SHP77 treated with DMSO at 0.1 percent for 48 hours (cell line): ENCODE measurements at places on chromosomes 2 and 18.

- DNase-seq = no peak
These were observed 27.3 kb upstream of the METAP1D start for GRCh38 chr2:171972329-171972982.

DNA sequence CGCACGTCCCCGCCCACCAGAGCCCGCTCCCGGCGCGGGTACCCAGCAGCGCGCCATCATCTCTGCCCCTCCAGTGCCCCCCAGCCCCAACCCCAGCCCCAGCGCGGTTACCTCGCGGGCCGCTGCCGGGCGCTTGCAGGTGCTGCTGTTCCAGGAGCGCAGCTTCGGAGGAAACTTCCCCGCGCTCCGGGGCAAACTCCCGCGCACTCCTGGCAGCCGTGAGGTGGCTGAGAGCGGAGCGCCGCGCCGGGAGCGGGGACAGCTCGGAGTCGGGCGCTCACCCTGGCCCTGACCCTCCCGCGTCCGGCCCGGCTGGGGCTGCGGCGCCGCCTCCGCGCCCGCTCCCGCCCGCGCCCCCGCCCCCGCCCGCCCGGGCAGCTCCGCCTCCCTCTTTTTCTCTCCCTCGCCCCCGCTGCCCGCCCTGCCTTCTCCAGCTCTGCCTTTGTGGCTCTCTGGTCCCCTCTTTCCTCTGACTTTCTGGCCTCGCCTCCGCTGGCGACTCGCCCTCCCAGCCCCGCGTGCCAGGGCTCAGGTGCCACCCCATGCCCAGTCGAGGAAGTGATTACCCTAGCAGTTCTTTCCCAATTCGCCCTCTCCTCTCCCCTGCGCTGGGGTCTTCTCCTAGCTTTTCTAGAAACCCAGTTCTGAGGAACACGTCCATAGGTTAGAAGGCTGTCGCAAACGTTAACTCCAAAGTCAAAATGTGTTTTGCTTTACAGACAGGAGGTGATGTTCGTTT is at the start of gene CHST9:
TSS of gene CHST9 (minus strand) at position 284 of the 739 bp plus-strand sequence. CDS start 42,499 bp downstream, outside the sequence.
- no peak for DNase-seq

GRCh38 chr18:44786688-44787087 is 106.0 kb downstream of the SETBP1 start:
- DNase-seq = no peak

DNA sequence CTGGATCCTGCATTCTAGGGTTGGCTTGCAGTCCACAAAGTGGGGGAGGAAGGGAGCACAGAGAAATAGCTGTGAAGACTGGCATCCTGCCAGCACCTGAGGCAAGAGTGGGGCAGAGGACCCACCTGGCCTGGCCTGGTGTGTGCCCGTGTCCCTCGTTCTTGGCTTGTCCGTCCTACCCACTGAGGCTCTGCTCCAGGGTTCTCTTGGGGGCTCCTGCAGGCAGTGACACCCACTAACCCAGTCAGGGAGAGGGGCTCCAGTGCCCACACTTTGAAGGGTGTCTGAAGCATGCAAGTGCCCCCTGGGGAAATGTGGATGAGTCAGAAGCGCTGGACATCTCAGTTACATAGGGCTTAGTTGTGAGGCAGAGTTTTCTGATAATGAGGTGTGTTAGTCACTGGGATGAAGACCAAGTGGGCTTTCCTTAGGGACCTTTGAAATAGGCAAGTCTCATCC is 79.4 kb downstream of the SLC4A3 start:
- DNase-seq = no peak

- no peak for DNase-seq
These were observed 874 bp downstream of the WDR43 start for GRCh38 chr2:28895189-28895893.

DNA sequence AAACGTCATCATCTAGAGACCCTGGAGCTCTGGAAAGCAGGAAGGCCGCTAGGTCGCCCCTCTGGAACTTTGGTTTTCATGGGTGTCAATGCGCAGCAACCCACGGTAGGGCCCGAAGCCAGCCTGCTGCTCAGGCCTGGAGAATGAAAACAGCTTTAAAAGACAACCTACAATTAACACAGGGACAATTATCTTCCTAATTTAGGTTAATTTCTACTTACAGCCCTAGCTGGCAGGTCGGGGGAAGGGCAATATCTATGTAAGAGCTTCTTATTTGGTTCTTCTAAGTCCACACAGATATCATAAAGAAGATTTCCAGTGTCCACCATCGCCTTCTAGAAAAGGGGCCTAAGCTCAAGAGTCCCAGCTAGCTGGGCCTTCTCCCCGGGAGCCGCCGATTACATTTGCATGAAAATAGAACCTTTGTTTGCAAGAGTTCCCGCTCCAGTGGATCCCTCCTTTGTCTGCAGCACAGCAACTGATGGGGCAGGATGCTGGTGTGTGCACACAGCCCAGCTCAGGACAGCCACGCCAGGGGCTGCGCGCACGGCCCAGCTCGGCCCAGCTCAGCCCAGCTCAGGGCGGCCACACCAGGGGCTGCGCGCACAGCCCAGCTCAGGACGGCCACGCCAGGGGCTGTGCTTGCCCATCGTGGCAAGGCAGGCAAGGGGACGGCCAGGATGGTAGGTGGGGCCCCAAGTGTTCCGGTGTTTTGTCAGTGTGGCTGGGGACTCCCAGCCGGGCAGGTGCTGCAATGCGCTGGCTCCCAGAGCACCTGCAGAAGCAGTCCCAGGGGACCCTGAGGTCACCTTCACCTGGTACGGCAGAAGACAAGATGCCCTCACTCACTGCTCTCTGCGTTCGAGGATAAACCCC is 109.1 kb downstream of the HDAC4 start:
- no peak for DNase-seq

DNA sequence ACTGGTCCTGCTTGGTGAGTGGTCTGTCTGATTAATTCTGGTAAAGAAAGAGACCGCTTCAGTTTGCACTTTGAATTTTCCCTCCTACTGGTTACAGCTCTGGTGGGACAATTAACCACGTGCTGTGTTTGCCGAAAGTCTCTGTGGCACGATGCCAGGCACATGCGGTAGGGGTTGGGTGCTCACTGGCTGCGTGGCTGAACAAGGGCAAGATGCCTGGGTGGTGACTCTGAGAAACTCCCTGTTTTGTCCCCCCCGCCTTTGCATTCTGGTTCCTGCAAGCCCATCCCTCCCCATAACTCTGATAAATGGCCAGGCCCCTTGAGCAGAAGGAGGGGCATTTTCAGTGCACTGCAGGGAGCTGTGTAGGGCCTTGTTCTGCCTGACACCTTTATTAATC is 206.1 kb downstream of the TFCP2L1 start:
- no peak for DNase-seq

- DNase-seq = no peak
These were observed 1377.1 kb upstream of the PIK3C3 start for GRCh38 chr18:40577981-40578365.

GRCh38 chr2:974502-974901 is 23.9 kb downstream of the SNTG2 start:
- no peak for DNase-seq

GRCh38 chr2:152175012-152175367 is 573 bp downstream of the STAM2 start:
- no peak for DNase-seq

DNA sequence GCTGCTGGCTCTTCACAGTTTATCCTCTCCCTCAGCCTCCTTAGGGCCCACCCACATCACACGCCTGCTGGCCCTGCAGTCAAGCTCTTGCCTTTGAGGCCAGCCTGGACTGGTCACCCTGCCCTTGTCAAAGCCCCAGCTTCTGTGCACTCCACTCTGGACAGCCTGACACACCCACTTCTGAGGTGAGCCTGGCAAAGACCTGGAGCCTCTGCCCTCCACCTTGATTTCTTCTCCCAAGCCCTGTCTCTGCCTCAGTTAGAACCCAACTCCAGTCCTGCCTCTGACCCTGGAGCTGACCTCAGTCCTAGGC is 37.0 kb upstream of the TAF1B start:
- DNase-seq = no peak

DNA sequence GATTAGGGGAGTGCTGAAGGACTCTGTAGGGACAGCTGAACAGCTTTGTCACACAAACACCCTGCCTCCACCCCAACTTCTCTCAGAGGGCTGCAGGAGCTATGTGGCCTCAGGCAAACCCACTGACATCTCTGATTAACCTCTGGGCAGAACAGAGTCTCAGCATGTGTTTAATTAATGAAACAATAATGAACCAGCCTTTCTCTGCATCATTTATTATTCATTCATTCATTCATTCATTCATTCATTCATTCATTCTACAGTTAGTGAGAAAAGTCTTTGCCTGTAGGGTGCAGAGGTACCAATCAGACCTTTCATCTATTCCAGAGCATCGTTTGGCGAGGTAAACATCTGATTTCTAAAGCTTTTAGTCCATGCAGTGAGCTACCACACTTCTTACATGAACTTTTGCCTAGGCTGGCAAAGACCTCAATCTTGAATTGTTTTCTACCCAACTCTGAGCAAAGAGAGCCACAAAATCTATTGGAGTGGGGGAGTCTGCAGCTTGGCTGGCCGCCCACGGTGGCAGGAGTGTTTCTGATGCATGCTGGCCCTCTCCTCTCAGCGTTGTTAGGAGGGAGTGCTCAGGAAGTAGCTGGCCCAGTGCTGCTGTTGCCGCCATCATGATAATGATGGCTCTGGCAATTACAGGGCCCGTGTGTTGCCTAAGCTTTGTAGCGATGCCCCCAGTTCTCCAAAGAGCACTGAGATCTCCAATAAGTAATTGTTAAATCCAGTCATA is 198.9 kb downstream of the SMAD7 start:
- DNase-seq = no peak

DNA sequence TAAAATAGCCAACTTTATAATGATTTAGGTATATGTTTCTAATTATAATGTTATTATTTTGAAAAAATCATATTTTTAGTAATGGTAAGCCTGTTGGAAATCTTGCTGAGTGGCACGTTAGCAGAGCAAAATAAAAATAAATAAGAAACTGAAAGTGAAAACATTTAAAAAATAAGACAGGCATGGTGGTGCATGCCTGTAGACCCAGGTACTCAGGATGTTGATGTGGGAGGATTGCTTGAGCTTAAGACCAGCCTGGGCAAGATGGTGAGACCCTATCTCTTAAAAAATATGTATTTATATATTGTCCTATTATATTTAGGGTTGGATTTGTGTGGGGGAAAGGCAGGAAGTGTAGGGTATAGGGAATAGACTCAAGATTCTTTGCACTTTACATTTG is 15.8 kb upstream of the ANKRD12 start:
- DNase-seq = no peak

GRCh38 chr2:120914839-120915521 is 179.3 kb downstream of the GLI2 start:
- no peak for DNase-seq

GRCh38 chr18:79258447-79258846 is 137.3 kb upstream of the NFATC1 start:
- DNase-seq = no peak

GRCh38 chr2:96604104-96604503 is 34.0 kb downstream of the KANSL3 start:
- no peak for DNase-seq

DNA sequence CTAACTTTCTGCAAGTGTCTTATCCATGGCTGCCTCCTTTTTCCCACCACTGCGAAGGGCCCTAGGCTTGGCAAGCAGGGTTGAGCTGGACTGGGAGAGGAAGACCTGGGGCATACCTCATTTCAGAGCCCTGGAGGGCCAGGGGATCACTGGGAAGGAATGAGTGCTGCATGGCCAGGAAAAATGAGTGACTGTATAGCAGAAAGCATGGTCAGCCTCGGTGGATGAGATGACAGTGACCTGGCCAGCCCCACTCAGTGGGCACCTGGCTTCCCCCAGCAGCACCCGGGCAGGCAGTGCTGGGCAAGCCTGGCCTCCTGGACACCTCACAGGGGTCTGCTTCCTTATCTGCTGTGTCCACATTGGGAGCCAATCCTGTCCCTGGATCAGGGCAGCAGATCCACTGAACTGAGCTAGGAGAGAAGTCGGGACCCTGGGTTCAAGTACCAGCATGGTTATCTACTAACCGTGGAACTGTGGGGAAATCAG is 76.4 kb downstream of the HS1BP3 start:
- DNase-seq = no peak

GRCh38 chr2:171253900-171254650 is 93.4 kb upstream of the TLK1 start:
- DNase-seq = no peak

DNA sequence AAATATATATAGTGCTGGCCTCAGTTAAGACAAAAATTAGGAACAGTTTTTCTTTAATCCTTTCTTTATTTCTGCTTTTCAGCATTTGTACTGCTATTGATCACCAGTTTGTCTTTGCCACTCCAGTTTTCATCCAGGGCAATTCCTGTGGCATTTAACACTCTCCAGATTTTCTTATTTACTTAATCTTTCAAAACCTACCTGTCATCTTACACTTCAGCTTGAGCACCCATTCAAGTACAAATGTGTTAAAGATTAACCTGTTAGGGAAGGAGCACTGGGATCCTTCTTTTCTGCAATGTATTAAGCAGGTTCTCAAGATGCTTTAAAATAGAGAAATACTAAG is 101.8 kb upstream of the SCN1A start:
- no peak for DNase-seq

DNA sequence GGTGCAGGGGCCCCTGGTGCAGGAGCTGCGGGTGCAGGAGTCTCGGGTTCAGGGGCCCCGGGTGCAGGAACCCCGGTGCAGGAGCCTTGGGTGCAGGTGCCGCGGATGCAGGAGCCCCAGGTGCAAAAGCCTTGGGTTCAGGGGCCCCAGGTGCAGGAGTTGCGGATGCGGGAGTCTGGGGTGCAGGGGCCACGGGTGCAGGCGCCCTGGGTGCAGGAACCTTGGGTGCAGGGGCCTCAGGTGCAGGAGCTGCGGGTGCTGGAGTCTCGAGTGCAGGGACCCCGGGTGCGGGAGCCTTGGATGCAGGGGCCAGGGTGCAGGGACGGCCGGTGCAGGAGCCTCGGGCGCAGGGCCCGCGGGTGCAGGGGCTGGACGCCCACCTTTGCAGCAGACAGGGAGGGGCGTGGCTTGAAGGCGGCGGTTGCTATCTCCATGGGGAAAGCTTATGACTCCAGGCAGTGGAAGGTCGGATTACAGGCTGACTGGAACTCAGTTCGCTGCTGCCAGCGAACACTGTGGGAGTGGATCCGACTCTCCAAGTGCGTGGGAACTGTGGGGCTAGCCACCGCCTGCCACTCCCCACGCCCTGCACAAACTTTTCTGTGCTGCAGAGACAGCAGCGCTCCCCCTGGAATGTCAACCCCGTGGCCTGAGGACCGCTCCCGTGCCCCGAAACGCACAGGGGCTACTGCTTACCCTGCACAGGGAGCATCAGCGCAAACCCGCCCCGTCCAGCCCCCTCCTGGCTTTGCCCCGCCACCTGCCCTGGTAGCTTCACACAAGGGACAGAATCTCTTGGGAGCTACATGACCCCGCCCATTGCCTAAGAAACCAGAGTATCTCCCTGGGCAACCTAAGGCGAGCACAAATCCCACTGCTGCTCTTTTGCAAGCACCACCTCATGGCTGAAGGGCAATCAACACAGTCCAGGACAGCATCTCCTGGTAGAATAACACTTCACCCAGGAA is 40.3 kb downstream of the COPS9 start:
- DNase-seq = no peak

DNA sequence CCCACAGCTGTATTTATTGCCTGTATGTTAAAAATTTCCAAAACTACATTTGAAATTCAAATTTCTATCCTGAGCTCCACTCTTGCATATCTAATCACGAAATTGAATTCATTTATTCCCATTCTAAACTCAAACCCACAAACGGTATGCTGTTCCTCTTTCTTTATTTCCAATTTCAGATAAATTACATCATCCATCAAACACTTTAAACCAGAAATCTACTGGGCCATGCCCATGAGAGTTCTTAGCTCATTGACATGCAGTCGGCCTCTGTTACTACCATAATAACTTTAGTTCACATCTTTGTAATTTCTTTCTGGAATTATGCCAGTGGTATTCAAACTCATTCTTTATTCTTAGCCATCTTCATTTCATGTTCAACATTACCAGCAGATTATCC is 100.3 kb downstream of the COL3A1 start:
- no peak for DNase-seq

GRCh38 chr2:34785206-34785785 is 1186.2 kb upstream of the FAM98A start:
- DNase-seq = no peak
